ENCODE measurements at places on chromosomes 7 and 10.

- DNase-seq = no peak
Measured at GRCh38 chr10:43453266-43453831, 16.4 kb downstream of the ZNF487 start.

- DNase-seq = no peak
Measured at GRCh38 chr10:45660876-45661411, 11.6 kb downstream of the ZFAND4 start.

DNA sequence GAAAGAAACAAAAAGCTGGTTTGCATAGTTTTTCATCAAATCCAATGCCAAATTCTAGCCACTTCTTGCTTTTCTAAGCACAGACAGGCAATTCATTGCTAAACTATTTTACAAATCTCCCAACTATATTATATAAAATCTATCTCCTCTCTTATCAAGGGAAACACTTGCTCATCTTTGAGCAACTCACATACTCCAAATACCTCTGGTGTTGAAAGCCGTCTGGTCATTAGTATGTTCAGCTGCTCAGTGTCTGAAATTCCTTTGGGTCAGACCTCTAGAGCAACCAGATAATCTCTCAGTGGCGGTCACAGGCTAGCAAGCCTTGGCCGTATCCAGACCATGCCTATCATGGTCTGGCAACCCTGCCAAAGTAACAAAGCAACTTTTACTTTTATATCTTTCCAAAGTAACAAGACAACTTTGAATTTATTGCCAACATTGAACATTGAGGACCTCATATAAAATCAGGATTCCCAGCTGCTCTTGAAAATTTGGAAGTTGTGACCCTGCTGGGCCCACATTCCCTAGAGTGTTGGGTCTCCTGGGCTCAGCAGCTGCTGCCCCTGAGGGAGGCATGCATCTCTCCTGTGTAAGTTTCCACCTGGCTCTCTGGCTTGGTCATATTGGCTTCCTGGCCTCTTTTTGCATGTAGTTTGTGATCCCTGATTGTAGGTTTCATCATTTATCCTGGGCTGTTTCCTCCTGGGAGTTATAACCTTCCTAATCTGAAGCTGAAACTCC lies 56.8 kb upstream of the LANCL2 start:
- no peak for DNase-seq

- no peak for DNase-seq
Measured at GRCh38 chr10:14086596-14086995, 244.1 kb downstream of the FRMD4A start.

- no peak for DNase-seq
Measured at GRCh38 chr10:101919026-101919770, 75.6 kb upstream of the KCNIP2 start.

DNA sequence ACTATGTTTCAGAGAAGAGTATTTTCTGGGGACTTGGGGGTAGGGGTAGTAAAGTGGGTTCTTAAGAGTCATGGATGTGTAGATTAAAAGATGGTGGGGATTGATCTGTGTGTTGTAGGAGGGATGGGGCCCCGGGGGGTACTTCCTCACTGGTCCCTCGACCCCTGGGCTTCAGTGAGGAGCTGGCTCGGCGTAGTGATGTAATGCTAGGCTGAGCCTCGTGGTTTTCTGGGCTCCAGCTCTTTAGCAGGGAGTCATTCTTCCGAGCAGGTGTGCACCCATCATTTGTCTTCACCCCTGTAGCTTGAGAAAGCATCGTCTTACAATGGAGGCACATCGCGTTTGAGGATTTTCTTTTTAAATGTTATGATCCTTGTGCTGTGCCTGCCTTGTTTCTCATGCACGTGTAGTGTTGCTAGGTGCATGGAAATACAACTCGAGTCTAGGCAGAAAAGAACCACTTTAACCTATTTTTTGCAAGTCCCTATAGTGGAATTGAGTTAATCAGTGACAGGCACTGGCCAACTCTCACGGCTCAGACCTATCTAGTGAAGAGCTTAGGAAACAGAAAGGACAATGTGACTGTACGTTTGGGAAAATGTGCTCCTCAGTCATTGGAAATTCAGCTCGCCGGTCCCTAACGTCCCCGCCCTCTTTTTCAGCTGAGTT lies 106.1 kb upstream of the BTBD16 start:
- DNase-seq = no peak

GRCh38 chr10:1961989-1962388 lies 224.7 kb upstream of the ADARB2 start:
- no peak for DNase-seq

DNA sequence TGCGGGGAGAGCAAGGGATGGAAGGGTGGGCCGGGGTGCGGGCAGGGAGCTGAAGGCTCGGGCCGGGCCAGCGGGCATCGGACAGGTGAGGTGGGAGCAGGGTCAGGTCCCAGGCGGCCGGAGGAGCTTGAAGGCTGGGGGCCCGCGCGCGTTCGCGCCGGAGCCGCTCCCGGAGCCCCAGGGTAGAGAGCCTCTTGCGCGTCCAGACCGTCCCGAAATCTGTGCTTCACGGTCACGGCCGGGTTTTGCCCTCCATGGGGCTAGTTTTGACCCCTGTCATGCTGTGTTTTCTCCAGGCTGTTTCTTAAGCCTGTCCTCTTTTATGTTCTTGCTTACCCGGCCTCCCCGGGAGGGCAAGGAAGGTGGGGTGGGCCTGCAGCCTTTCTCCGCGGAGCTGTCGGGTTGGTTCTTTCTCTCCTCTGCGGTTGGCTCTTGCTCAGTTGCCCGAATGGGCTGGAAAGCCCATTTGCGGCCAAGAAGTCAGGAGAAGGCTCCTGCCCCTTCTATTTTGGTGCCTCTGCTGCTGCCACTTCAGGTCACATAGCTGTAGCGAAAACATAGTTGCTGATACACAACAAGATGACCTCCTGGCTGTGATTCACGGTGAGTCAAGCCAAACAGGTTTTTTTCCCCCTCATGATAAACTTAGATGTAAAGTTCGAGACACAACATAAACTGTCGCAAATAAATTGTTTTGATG lies 650 bp downstream of the UBE2D1 start:
- peak; percentile 30 for DNase-seq

DNA sequence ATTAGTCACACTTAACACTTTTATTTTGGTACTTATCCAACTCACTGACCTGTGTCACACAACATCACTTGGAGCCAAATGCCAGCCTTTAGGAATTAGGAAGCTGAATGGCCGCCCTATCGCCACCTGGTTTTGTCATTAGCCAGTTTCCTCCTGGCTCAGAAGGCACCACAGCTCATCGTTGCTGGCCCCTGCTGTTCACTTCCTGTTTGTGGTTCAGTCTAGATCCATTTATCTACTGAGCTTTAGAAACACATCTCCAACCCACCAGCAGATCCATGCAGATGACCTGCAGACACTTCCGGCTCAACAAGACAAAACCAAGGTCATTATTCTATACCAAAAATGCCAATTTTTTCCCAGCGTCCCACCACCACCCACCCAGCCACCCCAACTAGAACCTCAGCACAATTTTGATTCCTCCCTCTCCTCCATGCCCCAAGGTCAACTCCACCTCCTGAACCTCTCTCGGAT lies 193.5 kb upstream of the NEBL start:
- DNase-seq = no peak
